ENCODE measurements at places on chromosomes 3 and 15. TPM values are rescaled to one million over a fixed set of nuclear protein-coding genes. Genes with fewer than 3 reads are reported as not detected.

PAQR9 gene
- 4.2 TPM for total RNA-seq

EPHB1 gene
- total RNA-seq = 2.9 TPM

TRIM42 gene
- not detected for total RNA-seq

GRCh38 chr3:100080573-100080972 lies 33.7 kb downstream of the FILIP1L start:
- no peak for DNase-seq

GRCh38 chr3:56969851-56970250 lies 90.6 kb upstream of the SPATA12 start:
- DNase-seq = no peak

LRRN1 gene
- 216 TPM for total RNA-seq

- DNase-seq = no peak
These were observed 126.7 kb downstream of the ARNT2 start for GRCh38 chr15:80530737-80531365.

REC114 gene
- total RNA-seq = not detected

DNA sequence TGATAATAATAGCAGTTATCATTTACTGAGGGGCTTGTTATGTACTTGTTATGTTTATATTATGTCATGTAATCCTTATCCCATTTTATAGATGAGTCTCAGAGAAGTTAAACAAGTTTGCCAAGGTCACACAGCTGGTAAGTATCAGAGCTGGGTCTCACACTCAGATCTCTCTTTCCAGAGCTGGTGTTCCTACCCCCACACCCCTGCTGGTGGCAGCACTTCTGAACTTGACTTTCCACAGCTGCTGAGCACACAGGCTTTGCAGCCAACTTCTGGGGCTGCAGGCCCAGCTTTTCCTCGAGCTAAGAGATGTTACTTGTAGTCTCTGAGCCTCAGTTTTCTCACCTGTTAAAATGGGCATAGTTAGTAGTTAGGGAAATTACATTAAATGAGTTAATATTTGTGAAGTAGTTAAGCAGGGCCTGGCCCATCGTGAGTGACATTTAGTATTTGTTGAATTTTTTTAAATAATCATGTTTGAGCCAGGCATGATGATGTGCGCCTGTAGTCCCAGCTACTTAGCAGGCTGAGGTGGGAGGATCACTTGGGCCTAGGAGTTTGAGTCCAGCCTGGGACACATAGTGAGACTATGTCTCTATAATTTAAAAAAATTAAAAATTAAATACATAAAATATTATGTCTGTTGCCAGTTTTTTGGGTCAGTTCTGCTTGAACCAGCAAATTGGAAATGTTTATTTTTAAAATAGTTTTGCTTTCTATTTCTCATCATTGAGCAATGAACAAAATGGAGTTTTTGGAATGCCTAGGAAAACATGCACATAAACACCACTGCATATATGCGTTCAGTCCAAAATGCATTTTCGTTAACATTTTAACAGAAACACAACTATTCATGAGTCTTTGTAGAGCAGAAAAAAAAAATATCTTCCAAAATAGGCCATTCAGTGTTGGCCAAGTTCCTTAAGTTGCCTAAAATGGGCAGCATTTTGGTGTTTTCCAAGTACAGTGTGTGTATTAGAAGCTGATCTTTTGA lies 87.3 kb downstream of the SMAD6 start:
- DNase-seq = peak; percentile 87

DNA sequence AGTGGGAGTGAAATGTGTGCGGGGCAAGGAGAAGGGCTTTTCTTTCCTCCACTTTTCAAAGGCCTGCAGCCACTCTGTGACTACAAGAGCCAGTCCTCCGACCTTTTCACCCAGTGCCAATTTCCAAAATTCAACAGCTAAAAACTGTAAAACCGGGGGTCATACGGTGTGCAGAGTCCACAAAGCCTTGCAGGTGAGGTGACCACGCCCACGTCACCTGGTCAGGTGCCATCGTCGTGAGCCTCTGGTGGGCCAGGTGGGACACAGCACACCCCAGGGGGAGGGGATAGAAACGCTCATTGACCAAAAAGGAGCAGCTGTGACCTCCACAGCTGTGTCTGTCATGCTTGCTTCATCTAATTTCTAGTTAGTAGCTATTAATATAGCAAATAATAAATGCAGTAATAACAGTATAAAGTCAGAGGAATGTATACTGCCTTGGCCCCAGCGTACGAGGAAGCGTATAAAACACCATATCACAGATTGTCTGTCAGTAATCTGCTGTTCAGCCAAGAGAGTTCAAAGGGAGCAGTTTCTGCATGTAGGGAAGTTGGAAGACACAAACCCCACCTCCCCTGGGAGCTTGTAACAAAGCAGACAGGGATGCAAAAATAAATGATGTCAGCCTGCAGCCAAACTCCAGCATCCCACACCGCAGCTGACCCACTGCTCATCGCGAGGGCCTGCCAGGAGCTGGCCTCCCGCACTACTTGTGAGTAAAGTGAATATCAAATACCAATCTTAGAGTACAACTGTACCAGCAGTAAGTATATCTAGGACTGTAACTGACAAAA lies 86.7 kb downstream of the VGLL4 start:
- DNase-seq = no peak

- DNase-seq = no peak
These were observed 31.1 kb downstream of the MAGEL2 start for GRCh38 chr15:23616536-23616935.

GRCh38 chr3:177687291-177687690 lies 490.0 kb upstream of the TBL1XR1 start:
- DNase-seq = no peak

ST3GAL6 gene
- 7.3 TPM for total RNA-seq

DNA sequence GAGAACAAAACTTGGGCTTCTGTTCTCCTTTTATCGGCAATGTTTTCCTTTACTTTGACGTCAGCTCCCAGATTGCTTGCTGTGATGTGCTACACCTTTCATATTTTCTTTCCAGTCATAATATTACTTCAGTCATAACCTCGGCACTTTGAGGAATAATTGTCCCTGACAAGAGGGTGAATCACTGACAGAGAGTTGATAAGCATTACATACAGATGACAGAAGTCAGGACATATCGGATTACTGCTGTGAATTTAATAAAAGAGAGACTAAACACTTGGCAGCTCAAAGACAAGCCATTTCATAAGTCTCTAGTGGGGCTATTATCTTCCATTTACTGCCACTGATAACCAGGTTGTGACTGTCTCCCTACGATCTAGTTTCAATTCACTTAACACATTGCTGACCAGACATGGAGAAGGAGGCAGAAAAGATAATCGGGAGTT lies 362.1 kb upstream of the ARRDC4 start:
- DNase-seq = no peak

- DNase-seq = no peak
These were observed 11.5 kb upstream of the TIMP4 start for GRCh38 chr3:12170207-12170606.

- DNase-seq = no peak
These were observed 190.9 kb downstream of the TJP1 start for GRCh38 chr15:29631076-29632070.

DNA sequence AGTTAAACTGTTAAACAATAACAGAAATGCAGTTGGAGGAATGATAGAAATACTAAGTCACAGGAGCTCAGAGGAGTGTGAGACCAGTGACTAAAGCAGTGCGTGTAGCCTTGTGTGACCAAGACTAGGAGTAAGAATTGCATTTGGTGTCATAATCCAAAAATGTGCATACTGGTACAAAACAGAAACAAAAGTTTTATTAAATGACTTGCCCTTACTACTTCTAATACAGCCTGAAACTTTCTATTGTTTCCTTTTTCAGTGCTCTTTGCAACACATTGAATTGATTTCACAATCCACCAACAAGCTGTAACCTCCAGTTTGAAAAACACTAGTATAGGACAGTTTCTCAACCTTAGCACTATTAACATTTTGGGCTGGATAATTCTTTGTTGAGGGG lies 17.1 kb downstream of the SNX1 start:
- no peak for DNase-seq

- no peak for DNase-seq
These were observed 78.4 kb downstream of the WDR72 start for GRCh38 chr15:53681056-53681455.

DNA sequence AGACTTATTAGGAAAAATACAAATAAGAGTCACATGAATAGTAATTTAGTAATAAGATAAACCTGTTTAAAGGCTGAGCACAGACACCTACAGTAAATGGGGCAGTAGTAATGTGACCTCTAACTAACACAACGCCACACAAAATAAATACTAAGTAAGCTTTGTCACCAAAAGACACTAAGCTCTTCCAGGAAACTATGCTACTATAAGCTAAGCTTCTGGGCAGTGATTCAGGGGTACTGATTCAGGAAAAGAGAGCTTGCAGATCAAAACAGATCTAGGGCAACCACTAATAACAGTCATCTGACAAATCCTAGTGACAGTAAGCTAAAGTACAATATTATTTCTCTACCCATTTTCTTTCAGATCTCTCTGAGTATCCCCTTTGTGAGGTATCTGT lies 68.8 kb downstream of the PLOD2 start:
- no peak for DNase-seq

TMEM41A gene
- 21.4 TPM for total RNA-seq

- DNase-seq = no peak
These were observed 67.6 kb downstream of the MITF start for GRCh38 chr3:69806735-69807438.

DNA sequence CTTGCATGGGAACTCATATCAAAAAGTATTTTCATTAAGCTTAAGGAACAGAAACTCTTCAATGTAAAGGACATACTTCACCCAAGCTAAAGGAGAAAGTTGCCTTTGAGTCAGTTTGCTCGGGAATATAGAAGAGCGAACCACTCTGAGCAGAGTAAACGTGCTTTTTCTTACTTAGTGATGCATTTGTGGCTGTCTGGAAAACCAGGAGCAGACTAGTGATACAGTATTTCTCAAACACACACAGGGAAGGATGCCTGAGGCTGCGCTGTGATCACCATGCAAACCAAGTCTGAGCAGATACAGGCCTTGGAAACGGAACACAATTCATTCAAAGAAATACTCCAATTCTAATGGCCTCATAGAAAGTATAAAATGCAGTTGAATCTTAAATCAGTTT lies 121.0 kb upstream of the CDIN1 start:
- DNase-seq = no peak

NUTM1 gene
- 0.11 TPM for total RNA-seq

DNA sequence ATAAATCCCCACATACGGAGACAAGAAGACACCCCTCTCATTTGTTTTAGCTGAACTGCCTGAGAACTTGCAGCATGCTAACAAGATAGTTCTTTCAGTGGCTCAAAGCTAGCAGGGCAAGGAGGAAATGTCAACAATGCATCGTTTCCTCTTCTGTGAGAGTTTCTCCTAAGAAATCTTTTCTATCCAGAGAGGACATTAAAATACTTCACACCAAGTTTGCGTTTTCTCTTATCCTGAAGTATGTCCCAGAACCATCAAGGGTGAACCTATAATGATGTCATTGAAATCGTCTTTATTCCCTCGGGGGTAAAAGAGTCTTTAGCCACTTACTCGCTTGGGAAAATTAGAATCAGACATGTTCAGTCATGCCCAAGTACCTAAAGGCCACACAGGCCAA lies 541.7 kb upstream of the MDFIC2 start:
- no peak for DNase-seq

- DNase-seq = peak; percentile 76
These were observed 176.1 kb upstream of the CDIN1 start for GRCh38 chr15:36403351-36403750.

TLR9 gene
- total RNA-seq = not detected

SNX22 gene
- 1.9 TPM for total RNA-seq

- DNase-seq = no peak
These were observed 29.1 kb upstream of the GNB5 start for GRCh38 chr15:52220251-52220650.

GRCh38 chr15:82971218-82971984 lies 14.6 kb upstream of the RAMAC start:
- DNase-seq = no peak

CYP1A2 gene
- not detected for total RNA-seq

DNA sequence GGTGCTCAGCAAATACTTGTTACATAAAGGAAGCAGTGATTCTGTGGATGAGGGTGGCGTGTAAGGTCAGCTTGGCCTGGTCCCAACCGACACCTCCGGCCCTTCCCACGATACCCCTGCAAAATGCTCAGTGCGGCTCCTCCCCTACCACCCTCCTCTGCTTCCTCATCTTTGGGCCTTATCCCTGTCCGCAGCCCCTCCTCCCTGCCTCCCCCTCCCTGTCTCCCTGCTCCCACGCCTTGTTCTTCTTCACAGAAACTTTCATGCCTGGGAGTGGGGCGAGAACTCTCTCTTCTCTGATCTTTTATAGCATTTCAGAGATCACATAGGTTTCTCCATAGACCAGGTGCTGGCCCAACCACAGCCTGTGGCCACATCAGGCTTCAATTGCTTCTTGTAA lies 75.0 kb upstream of the ATP2B2 start:
- no peak for DNase-seq

CHMP2B gene
- total RNA-seq = 34.6 TPM

GRCh38 chr15:74128785-74129585 lies 1.4 kb upstream of the ISLR2 start:
- peak; percentile 72 for DNase-seq

DOCK3 gene
- total RNA-seq = 6.6 TPM

DNA sequence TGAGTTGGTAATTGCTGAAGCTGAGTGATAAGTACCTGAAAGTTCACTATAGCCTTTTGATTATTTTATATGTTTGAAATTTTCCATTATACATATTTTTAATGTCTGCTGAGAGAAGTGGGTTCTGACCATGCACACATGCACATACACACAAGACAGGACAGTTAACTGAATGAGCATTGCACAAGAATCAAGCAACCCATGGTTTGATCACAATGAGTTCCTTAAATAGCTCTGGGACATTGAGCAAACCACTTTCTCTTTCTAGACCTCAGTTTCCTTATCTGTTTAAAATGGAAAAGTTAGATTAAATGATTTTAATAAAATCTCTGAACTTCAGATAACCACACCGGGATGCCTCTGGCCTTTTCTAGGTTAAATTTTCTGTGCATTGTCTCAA lies 26.7 kb downstream of the SNTN start:
- DNase-seq = no peak

C3orf80 gene
- total RNA-seq = 0.27 TPM

- no peak for DNase-seq
These were observed 14.3 kb downstream of the KLHL6 start for GRCh38 chr3:183541235-183541655.

DNA sequence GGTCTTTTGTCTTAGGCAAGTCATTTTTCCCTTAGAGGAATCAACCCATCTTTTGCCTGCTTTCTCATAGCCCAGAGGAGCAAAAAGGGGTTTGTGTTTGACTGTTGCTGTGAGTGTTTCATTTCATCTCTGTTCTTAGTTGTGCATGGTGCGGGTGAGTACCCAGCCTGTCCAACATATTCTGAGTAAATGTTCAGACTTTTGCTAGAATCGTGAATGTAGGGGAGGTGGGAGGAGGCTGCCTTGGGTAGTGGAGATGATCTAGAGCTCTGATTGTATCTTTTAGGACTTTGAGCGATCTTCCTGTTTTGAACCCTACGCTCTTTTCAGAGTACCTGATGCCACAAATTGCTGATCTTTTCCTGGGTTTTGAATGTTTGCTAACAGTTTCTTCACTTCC lies 123.1 kb downstream of the ZNF609 start:
- no peak for DNase-seq

CPN2 gene
- 0.22 TPM for total RNA-seq
